Activated naive CD4-positive, alpha-beta T cell treated with anti-CD3 and anti-CD28 coated beads, Interleukin-2, amount 50 U/mL, for 16 hours (primary cell): ENCODE measurements at places on chromosomes 5 and 9.

DNA sequence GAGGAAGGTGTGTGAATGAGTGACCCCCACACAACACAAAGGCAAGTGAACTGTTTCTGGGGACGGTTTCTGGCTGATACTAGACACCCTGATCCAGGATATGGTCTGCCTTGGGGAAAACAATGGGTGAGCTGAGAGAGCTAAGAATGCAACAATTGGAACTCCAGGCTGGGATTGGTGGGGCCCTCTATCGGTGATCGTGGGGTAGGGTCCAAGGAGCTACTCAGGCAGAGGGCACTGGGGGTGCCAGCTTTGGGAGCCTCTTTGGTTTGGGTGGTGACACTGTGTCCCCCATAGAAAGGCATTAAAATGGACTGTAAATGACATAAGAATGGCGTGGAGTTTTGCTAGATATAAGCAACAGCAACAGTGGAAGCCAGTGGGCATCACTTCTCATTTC, 439.1 kb downstream of the DMAC1 start:
- no peak for DNase-seq

- DNase-seq, result no peak
Measured at GRCh38 chr9:93699650-93700049, 123.3 kb downstream of the PHF2 start.

DNA sequence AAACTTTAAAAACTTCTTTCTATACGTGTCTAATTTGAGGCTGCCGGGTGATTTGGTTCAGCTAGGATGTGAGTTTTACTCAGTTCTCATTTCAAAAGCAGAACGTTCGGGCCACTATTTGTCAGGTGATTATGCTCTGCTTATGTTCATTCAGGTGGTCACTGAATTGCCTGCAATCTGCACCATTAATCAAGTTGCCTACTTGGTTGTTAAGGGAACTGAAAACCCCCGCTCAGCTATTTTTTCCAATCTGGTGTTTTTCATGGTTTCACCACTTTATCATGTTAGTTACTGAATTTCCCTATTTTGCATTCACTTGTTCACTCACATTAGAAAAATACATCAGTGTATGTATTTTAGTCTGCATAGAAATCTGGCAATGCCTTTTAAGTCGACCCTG, 523.0 kb downstream of the CSNK1G3 start:
- DNase-seq, result no peak

- no peak for DNase-seq
Measured at GRCh38 chr5:103435136-103435889, 127.3 kb downstream of the NUDT12 start.
